Neural crest cell (in vitro differentiated cells): ENCODE measurements at places on chromosomes 13 and 19.

DNA sequence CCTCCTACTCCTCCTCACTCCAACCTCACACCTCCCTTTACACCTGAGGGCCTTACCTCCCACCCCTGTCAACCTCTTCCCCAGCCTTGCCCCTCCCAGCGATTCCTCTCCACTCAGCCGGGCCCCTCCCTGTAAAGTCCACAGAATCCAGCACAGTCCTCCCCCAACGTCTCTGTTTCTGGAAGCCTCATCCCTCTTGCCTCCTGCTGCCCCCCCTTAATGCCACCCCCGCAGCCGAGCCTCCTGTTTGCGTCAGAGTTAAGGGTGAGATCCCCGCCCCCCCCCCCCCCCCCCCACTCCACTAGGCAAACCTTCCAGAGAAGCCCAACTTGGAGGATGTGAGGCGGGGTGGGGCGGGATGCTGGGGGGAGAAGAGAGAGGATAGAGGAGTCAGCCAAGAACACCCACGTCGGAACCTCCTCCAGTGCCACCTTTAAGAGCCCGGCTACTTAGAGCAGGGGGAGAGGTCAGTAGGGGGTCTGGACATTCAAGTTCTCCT is 2.1 kb downstream of the UNC13A start:
- DNase-seq = no peak

GRCh38 chr13:99830931-99831330 is 140.6 kb downstream of the ZIC5 start:
- no peak for DNase-seq

DNA sequence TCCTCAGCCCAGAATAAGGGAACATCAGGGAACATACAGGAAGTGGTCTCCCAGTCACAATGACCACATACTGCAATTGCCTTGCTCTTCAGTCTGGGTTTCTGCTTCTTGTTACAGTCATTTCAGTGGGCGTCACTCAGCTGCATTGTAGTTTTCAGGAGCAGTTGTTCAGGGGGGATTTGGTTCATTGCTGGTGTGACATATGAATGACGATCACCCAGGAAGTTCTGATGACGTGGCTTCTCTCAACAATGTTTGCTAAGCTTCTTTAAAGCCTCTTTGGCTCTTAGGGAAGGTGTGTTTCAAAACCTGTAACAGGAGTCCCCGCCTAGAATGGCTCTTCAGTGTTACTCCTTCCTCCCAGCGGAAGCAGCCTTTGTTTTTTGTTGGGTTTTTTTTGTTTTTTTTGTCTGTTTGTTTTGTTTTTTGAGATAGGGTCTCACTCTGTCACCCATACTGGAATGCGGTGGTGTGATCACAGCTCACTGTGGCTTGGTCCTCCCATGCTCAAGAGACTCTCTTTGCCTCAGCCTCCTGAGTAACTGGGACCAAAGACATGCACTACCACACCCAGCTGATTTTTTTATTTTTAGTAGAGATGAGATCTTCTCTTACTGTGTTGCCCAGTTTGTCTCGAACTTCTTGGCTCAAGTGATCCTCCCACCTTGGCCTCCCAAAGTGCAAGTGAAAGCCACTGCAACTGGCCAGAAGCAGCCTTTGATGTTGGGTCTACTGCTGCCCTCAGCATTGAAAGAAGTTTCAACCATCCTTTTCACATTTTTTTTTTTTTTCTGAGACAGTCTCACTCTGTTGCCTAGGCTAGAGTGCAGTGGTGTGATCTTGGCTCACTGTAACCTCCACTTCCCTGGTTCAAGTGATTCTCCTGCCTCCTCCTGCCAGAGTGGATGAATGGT is 1.4 kb upstream of the SCEL start:
- no peak for DNase-seq

GRCh38 chr13:106738186-106738678 is 170.3 kb upstream of the ARGLU1 start:
- DNase-seq = no peak

DNA sequence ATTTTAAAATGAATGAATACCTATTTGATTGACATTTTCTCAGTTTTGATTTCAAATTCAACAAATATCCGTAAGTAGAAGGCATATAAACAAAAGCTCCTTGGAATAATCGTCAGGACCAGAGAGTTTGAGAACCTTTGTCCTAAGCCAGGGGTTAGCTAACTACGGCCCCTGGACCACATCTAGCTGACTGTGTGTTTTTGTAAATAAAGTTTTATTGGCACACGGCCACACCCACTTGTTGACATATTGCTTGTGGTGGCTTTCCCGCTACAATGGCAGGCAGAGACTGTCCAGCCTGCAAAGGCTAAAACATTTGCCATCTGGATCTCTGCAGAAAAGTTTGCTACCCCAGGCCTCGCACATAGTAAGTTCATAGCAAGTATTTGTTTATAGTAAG is 83.4 kb downstream of the GNG7 start:
- DNase-seq = no peak

DNA sequence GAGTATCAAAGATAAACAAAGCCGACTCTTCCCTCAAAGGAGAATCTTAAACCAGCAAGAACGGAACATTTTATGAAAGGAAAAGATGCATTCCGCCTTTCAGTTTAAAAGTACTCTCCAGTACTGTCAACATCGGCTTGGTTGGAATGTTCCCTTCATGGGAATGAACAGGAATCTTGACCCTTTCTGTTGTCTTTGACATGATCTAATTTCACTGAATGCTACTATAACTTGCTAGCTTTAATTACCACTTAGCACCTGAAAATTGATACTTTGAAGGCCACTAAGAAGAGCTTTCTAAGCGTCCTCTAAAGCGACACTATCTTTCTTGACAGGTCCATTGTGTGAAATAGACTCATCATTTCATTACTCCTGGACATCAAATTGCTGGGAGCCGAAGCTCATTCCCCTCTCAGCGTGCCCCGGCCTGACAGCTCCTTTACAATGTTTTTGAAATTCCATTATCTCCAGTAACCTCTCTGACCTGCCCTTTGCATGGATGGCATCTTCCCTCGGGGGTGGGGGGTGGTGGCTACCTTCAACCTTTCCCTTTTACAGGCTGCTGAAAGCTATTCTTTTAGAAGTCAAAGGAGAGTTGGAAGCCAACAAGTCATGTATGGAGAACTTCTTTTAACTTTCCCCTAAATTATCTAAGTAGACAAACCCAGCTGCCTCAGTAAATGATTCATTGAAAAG is 67.9 kb downstream of the EFNB2 start:
- DNase-seq = no peak

GRCh38 chr13:60944016-60944415 is 471.6 kb downstream of the PCDH20 start:
- DNase-seq = no peak

GRCh38 chr19:13017306-13018034 is 22.2 kb downstream of the NFIX start:
- DNase-seq = no peak

DNA sequence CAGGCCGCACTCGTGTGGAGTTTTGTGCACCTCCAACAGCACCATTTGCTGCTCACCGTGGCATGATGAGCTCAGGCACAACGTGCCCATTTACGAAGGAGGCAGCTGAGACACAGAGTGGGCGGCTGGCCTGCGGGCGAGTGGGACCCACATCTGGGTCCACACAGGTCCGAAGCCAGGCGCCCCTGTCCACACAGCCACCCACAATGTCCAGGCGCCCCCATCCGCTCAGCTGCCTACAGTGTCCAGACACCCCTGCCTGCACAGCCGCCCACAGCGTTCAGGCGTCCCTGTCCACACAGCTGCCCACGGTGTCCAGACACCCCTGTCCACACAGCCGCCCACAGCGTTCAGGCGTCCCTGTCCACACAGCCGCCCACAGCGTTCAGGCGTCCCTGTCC is 42.5 kb upstream of the F7 start:
- no peak for DNase-seq

DNA sequence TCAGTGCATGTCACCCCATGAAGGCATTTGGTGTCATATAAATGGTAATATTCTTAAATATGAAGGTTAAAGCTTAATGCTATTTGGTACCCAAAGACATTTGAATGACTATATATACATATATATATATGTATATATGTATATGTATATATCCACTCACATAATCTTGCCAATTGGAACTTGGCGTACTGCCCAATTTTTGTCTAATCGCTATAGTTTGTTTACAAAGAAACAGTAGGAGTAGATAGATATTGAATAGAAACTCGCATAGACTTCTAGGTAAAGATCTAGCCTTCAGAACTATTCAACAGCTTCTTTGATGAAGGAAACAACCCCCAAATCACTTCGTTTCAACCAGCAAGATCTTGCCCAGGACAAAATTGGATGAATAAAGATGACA is 24.1 kb downstream of the KLF5 start:
- DNase-seq = no peak

DNA sequence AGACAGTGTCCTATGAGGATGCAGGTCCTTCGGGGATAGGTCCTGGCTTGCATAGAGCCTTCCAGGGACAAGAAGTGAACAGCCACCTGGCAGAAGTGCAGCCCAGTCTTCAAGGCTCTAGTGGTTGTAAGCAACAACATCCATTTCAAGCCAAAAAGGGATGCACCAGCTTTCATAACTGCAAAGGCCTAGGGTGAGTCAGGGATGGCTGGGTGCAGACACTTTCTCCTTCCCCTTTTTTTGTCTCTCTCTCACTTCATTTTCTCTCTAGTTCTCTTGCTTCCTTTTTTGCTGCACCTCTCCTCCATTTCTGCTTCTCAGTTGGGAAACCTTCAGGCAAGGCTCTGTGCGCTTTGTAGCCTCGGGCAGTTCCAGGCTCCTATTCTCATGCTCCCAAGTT is 196.2 kb upstream of the ZNF536 start:
- no peak for DNase-seq

GRCh38 chr19:17086834-17087233 is 11.3 kb downstream of the MYO9B start:
- no peak for DNase-seq

DNA sequence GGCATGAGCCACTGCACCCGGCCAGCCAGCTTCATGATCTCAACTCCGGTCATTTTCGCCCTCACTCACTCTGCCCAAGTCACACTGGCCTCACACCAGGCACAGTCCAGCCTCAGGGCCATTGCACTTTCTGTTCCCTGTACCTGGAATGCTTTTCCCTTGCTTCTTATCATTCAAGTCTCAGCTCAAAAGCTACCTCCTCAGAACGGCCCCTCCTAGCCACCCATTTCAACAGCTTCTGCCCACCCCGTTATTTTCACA is 2.5 kb upstream of the TLE2 start:
- DNase-seq = no peak

- no peak for DNase-seq
Observed at GRCh38 chr19:18308948-18309325, 13.9 kb downstream of the LSM4 start.

- DNase-seq = no peak
Observed at GRCh38 chr13:79796136-79796535, 315.2 kb downstream of the NDFIP2 start.

- peak; percentile 96 for DNase-seq
Observed at GRCh38 chr19:6218491-6219146, 61.2 kb downstream of the MLLT1 start.

DNA sequence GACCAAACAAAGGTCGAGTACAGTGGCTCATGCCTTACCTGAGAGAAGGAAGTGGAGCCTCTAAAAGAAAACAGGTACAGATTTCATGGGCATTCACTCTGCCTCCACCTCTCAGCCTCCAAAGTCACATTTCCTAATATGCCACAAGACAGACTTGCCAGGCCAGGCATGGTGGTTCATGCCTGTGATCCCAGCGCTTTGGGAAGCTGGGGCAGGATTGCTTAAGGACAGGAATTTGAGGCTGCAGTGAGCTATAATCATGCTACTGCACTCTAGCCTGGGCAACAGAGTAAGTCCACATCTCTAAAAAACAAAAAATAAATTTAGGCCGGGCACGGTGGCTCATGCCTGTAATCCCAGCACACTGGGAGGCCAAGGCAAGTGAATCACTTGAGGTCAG is 10.9 kb upstream of the DNMT1 start:
- DNase-seq = no peak

GRCh38 chr19:20254121-20254520 is 87.1 kb downstream of the ZNF486 start:
- no peak for DNase-seq

GRCh38 chr13:29591310-29591709 is 4.2 kb downstream of the SLC7A1 start:
- DNase-seq = no peak

- DNase-seq = no peak
Observed at GRCh38 chr13:42894765-42895243, 97.2 kb downstream of the EPSTI1 start.

- no peak for DNase-seq
Observed at GRCh38 chr19:13024126-13024950, 29.1 kb downstream of the NFIX start.

GRCh38 chr19:42794765-42795164 is 29.3 kb upstream of the PSG8 start:
- DNase-seq = no peak

DNA sequence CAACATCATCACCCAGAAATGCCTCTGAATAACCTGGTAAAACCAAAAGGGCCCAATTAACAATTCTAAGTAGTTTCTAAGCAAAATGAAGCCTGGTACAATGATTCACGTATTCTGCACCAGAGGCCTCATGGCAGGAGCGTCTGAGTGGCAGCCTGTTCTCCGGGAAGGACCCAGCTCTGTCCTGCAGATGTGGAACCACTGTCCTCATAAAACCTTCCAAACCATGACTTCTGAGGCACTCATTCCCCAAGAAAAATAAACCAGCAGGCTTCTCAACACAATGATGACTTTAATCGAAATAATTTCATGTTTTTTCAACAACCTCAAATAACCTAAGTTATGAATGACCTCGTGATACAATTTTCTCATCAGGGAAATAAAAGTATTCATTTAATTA is 89.9 kb downstream of the STK24 start:
- DNase-seq = no peak

DNA sequence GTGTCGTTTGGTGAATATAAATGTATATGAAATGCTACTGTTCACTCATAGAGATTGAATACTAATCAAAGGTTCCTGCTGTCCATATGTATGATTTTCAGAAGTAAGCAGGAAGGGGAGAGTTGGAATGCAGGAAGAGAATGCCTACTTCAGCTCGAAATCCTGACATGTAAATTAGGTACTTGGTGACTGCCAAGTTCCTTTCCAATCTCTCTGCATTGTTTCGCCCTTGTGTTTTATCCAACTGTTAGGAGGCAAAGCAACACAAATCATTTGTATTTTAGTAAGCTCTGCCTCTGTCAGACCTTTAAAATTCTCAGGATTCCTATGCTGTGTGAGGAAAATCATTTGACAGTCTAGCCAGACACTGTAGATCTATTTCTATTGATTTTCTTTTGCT is 9.0 kb downstream of the STARD13 start:
- DNase-seq = no peak

DNA sequence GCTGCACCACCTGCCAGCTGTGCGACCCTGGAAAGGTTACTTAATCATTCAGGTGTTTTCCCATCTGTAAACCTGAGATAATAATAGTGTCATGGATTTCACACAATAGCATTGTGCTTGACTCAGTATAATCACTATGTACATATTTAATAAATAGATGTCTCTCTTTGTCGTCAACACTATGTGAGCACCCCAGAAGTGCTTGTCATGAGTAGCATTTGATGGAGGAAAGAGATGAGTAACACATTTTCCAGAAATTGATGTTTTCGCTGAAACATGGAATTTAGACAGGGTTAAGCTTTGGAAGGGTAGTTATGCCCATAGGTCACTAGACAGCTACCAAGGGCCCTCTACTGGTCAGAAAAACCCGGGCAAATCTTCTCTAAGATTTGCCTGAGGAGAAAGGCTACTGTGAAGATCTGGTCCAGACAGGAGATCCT is 9.5 kb upstream of the MBNL2 start:
- no peak for DNase-seq

- no peak for DNase-seq
Observed at GRCh38 chr13:106911020-106911419, 343.1 kb upstream of the ARGLU1 start.
